ENCODE measurements at places on chromosomes 5 and 9.

DNA sequence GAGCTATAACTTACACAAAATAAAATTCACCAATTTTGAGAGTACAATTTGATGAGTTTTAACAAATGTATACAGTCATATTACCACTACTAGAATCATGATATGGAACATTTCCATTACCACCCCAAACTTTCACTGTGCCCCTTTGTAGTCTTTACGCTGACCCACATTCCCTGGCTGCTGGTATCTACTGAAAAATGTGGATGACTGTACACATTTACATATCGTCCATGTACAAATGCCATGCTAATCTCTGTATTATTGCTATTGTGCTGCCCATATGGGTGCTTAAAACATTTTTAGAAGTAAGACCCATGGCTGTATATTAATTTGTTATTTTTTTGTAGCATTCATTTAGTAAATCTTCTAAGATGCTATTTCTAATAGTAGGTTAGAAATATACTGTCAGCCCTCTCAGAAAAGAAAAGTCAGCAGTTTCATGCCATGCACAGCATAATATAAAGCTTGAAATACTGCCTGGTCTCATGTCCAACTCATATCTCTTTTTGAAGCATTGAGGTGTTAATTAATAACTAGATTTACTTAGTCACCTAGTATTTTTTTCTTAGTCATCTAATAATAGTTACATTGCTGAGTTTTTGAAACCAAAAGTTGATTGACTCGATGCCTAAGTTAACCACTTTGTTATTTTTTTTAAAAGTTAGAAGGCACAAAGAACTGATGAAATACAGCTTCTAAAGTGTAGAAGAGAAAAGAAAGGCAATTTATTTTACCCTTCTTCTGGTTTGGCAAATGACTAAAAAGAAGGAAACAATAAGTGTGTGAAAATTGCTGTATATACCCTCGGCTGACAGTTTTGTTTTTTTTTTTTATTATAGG lies 188.3 kb upstream of the MEF2C start:
- no peak for DNase-seq

GRCh38 chr5:151254556-151254955 lies 1.6 kb downstream of the GM2A start:
- no peak for DNase-seq

DNA sequence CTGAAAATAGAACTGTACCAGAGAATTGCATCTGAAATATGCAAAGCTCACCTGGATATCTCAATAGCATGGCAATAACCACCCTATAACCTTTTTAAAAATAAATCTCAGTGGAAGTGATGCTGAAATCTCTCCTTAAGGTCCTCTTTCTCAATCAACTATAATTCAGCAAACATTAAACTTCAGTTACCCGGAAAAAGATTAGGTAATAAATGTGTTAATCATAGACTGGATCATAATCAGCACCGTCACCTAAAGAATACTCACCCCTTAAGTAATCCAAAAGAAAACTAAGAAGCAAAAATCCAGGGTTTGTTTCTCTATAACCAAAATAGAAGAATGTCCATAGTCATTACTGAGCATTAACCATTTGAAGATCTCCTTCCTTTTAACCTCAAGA lies 44.3 kb upstream of the DENND4C start:
- DNase-seq = no peak

GRCh38 chr5:76942581-76942980 lies 10.3 kb upstream of the CRHBP start:
- no peak for DNase-seq

- DNase-seq = peak; percentile 51
These were observed 30.0 kb upstream of the FOXI1 start for GRCh38 chr5:170075696-170076095.

- peak; percentile 90 for DNase-seq
These were observed 1.9 kb upstream of the SQSTM1 start for GRCh38 chr5:179818746-179819295.

DNA sequence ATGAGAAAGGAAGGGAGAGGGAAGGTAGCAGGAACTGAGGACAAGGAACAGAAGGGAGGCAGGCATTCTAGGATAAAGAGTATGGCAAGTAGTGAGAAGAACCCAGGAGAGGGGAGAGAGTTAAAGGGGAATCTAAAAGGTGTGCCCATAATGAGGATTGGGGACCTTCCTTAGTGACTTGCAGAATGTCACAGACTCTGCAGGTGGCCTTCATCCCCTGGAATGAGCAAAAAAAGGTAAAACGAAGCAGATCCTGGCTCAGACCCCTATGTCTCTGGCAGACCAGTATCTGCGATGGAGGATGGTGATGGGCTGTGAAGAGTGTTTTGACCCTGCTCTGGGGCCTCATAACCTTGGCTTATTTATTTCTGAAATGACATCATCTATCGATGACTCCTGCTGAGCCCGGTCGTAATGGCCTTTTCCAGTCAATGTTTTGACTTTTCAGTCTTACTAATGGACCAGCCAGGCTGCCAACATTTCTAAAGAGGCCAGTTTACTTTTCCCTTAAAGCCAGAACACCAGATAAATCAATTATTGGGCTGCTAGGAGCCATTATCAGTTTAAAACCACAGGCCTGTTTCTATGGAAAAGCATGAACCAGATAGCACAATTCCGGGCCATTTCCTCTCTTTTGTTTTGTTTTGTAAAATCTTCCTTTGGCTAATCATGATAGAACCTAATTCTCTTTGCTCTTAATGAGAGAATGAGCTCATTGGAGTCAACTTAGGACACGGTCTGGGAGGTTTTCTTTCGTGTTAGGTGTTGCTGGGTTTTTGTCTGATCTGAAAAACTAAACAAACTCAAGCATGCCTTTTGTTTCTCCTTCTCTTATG lies 3.1 kb downstream of the TMOD1 start:
- no peak for DNase-seq

- DNase-seq = peak; percentile 87
These were observed 159.7 kb upstream of the VLDLR start for GRCh38 chr9:2461892-2462291.

GRCh38 chr9:112487799-112488340 lies 1.2 kb downstream of the KIAA1958 start:
- DNase-seq = no peak

GRCh38 chr9:124312290-124313265 lies 54.8 kb downstream of the NEK6 start:
- DNase-seq = no peak

DNA sequence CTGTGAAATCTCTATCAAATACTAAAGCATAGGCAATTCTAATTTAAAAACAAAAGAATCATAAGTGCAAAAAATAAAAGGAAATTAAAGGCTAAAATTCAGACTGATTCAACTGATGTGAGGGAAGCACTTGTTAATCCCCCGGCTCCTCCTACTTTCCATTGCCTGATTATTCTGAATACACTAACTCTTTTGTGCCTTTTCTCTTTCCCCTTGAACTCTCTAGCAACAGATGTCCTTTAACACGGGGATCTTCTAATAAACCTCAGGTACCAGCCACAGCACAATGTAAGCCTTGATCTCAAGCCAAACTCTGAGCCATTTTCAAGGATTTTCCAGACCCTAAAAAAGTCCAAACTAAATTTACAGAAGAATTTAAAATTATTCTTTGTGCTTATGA lies 61.5 kb downstream of the KCNV2 start:
- no peak for DNase-seq

GRCh38 chr5:124669300-124669648 lies 77.2 kb downstream of the ZNF608 start:
- DNase-seq = no peak

GRCh38 chr9:34630402-34631154 lies 1.7 kb upstream of the ARID3C start:
- no peak for DNase-seq

DNA sequence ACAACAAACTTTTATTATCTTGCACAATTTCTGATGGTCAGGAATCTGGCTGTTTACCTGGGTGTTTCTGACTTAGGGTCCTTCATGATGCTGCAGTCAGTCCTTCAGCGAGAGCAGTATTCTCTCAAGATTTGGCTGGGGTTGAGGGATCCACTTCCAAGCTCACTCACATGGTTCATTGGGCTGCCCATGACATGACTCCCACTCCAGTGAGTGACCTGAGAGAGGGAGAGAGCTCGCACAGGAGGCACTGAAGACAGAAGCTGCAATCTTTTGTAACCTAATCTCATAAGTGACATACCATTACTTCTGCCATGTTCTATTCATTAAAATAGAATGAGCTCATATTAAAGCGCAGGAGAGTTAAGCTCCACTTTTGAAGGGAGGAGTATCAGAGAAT lies 212.6 kb downstream of the SPATA31D1 start:
- DNase-seq = no peak

DNA sequence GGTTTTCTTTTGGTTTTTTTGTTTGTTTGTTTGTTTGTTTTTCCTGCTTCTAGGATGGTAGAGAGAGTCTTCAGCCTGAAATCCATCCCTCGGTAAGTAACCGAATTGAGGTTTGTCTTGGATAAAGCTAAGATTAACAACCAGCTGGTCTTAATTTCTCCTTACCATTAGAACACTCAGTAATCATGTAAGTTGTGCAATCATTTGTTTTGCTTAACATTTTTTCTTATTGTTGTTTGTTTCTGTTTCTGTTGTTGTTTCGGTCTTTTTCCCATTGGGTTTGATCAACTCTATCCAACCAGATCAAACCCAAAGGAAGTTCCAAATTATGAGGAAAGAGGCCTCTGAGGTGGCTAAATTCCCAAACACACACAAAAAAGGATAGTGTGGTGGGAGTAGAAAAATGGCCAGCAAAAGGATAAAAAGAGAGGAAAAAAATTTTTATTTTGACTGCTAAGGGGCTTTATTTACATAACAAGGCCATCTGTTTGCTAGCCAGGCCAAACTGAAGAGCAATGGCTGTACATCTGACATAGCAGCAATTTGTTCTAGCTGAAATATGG lies 49.6 kb upstream of the ANKRD31 start:
- DNase-seq = no peak

- peak; percentile 89 for DNase-seq
These were observed 10.8 kb downstream of the REEP2 start for GRCh38 chr5:138449501-138450239.

DNA sequence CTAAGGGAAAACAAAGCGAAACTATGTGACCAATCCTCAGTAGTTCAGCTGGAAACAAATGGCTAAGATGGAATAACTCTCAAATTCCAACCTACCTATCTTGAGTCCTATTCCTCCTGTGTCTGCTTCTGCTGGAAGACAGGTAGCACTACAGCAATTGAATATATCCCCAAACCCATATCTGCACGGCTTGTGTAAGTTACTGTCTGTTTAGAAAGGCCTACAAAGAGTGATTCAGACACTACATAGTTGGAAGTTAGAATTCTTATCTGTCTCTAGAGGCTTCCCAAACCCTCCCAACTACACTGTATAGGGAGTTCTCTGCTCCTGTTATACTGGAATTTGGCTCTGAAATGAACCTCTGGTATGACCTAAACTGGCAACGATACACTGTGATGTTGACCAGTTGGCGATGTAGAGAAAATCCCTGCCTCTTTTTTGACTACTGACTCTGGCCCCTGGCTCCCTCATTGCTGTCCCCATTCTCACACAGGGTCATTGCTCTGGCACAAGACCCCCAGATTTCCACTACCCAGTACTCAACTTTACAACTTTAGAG lies 22.6 kb upstream of the NADK2 start:
- DNase-seq = no peak

- no peak for DNase-seq
These were observed 59.5 kb downstream of the VAV2 start for GRCh38 chr9:133932633-133933032.

GRCh38 chr5:170752257-170753215 lies 31.0 kb upstream of the GABRP start:
- DNase-seq = no peak

DNA sequence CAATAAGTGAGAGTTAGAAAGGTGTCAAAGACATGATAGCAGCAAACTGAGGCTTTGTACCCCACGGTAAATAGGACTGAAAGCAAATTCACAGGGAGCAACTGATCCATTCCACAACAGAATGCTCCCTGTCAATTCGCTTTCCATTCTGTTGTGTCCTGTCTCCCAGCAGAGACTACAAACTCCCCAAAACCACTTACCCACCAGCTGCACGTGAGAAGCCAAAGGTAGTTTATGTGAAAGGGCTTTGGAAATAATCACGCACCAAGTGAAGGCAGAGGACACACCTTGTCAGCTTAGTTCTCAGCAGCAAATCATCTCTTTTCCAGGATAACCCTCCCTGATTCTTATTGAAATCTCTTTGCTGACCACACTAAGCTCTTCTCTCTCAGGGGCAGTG lies 46.6 kb upstream of the IL17B start:
- no peak for DNase-seq

DNA sequence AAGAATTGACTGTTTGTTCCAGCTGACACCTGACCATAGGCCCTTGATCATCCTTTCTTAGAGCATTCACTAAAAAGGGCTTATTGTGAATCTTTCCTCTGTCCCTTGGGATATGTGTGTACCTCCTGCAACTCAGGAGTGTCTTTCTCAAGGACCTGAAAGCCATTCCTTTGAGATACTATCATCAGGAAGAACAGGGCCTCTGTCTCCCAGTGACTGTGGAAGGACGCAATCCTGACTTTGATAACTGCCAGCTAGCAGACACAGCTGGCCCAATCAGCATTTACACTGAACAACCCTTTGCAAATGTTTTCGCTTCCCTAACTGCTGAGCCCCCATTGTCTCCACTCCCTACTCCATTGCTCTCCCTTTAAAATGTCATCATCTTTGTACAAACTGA lies 144.4 kb downstream of the RMI1 start:
- no peak for DNase-seq

- DNase-seq = no peak
These were observed 141.8 kb downstream of the UNC13B start for GRCh38 chr9:35303567-35303966.

- no peak for DNase-seq
These were observed 4.6 kb downstream of the C1QTNF3 start for GRCh38 chr5:34038390-34038789.

GRCh38 chr5:133130387-133131118 lies 78.7 kb downstream of the HSPA4 start:
- DNase-seq = no peak

DNA sequence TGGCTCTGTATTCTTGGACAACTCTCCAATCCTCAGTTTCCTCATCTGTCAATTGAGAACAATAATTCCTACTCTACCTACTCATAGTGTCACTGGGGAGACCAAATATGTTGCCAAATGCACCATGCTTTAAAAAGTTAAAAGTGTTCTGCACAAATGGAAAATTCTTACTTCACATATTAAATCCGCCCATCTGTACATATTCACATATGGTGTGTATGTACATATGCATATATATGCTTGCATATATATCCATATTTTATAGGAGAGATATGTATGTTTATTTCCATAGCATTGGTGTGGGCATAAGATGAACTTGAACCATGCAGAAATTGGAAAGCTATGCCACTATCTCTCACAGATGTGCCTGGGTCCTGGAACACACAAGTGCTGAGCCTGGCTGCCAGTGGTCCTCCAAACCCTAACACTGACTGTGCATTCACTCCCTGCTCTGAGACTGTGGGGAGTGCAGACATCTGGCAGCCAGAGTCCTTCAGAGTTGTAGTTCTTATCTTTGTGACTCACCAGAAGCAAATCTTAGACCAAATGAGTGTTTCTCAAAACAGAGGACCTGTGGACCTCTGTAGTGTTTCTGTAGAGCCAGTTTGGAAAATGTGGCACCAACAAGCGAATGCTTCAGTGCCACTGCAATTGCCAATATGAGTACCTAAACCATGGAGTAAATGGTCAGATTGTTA lies 168.7 kb downstream of the GRIA1 start:
- no peak for DNase-seq
